ENCODE measurements at places on chromosomes 1 and 21. TPM values are rescaled to one million over a fixed set of nuclear protein-coding genes. Genes with fewer than 3 reads are reported as not detected.
A peak's percentile ranks its signal among the peaks of the same experiment; 100 is the strongest.

Gene GPR157
- 29.3 TPM for total RNA-seq

DNA sequence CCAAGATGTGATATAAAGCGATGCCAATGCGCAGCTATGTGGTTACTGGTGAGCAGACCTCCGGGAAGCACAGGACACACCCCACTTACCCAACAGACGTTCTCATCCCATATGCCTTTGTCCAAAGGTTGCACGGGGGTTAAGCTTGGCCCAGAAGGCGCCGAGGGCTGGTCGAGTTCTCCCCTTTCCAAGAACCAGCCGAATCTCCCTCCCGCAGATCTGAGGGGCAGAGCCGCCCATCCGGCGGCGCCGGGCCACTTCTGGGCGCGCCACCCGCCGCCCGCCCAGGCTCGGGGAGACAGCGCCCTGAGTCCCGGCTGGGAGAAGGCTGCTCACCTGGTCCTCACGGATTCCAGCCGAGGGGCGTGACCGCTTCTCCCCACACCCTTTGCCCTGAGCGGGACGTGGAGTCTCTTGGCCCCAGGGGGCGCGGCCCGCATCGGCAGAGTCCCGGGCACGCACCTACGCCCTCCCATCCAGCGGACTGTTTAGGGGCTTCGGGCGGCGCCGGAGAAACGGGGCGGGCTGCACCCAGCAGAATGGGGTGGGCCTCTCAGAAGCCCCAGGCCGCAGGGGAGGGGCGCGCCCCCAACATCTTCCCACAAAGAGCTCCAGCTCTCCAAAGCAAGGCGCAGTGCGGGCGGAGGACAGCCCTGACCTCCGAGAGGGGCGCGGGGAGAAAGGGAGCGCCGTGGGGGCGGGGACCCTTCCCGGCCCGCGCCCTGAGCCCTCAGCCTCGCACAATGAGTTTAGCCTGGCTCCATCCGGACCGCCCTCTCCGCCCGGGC is 615 bp downstream of the GPR161 start:
- peak; percentile 56 for DNase-seq

DNA sequence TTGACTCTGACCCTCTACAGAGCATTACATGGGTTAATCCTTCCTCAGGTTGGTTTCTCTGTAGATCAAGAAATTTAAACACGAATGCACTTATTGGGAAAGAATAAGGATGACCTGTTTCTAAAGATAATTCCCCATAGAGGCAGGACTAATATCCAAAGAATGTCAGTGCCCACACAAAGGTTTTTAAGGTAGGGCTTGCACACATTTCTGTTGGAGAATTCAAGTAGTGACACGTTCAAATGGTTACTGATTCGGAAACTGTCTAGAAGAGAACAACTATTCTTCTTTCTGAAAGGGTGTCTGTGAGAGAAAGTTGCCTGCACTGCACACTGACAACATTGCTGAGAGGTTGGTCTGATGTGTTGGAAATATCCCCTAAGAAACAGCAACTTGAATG is 167.3 kb downstream of the ZNF326 start:
- no peak for DNase-seq

Gene GJA8
- not detected for total RNA-seq

Gene C1orf226
- total RNA-seq: 7.9 TPM

Measured in lung (tissue), 17 donors.